IMR-90 (cell line): ENCODE measurements at places on chromosomes 13 and 19. TPM values are rescaled to one million over a fixed set of nuclear protein-coding genes. Genes with fewer than 3 reads are reported as not detected.

Gene OCEL1
- 0.83 and 1.1 TPM in 2 replicates for total RNA-seq

Gene SACS
- total RNA-seq: 121 and 174 TPM in 2 replicates

Gene ADAMTS10
- 2.8 and 3.4 TPM in 2 replicates for total RNA-seq

Gene JAK3
- 0.28 and 0.36 TPM in 2 replicates for total RNA-seq

Gene LEUTX
- total RNA-seq: not detected in 2 replicates

Gene IGFLR1
- 0.72 and 2.8 TPM in 2 replicates for total RNA-seq

Gene FGF9
- under 0.01 TPM in 2 replicates for total RNA-seq

Gene BEST2
- not detected in 2 replicates for total RNA-seq

Gene SLC10A2
- total RNA-seq: not detected in 2 replicates

Gene FFAR3
- not detected in 2 replicates for total RNA-seq

DNA sequence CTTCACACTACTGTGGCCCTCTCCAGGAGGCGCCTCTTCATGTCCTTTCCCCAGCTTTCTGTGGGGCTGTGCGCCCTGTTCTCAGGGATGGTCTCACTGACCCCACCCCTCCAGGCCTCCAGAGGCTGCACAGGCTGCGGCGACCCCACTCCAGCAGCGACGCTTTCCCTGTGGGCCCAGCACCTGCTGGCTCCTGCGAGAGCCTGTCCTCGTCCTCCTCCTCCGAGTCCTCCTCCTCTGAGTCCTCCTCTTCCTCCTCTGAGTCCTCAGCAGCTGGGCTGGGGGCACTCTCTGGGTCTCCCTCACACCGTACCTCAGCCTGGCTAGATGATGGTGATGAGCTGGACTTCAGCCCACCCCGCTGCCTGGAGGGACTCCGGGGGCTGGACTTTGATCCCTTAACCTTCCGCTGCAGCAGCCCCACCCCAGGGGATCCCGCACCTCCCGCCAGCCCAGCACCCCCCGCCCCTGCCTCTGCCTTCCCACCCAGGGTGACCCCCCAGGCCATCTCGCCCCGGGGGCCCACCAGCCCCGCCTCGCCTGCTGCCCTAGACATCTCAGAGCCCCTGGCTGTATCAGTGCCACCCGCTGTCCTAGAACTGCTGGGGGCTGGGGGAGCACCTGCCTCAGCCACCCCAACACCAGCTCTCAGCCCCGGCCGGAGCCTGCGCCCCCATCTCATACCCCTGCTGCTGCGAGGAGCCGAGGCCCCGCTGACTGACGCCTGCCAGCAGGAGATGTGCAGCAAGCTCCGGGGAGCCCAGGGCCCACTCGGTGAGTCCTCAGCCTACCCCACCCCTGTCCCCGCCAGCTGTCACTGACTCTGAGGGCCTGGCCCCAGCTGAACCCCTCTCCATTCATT, 11.2 kb downstream of the ARHGAP33 start:
- H3K4me1 ChIP-seq: no peaks in the 10 kb centered on the region
- no peak for DNase-seq

- peaks cover 4% of the 10 kb centered on the region; the same call in 1 of the 2 replicates for H3K4me1 ChIP-seq
- H3K27ac ChIP-seq: no peak overlapping the region
- no peaks in the 10 kb centered on the region for H3K36me3 ChIP-seq
- DNase-seq: no peak
- no peaks in the 10 kb centered on the region for H3K27me3 ChIP-seq
- H3K4me3 ChIP-seq: no peak overlapping the region
Measured at GRCh38 chr13:98842070-98842469, 89.6 kb upstream of the SLC15A1 start.

DNA sequence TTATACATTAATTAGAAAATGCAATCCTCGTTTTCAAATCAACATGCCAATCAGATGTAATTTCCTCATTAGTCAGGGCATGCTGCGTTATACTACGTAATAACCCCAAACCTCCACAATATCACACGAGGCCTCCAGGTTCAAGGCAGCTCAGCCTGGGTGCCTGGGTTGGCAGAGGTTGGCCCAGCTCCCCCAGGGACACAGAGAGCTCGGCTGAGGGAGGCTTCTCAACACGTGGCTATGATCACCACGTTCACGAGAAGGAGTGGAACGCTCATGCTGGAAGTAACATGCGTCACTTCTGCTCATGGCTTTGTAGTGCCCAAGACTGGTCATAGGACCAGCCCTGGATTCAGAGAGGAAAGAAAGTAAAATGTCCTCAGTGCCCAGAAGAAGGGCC, 144.9 kb upstream of the SOX1 start:
- H3K4me1 ChIP-seq: no peaks in the 10 kb centered on the region
- H3K27ac ChIP-seq: no peak overlapping the region
- no peaks in the 10 kb centered on the region for H3K27me3 ChIP-seq
- H3K4me3 ChIP-seq: no peak overlapping the region
- H3K36me3 ChIP-seq: no peaks in the 10 kb centered on the region

DNA sequence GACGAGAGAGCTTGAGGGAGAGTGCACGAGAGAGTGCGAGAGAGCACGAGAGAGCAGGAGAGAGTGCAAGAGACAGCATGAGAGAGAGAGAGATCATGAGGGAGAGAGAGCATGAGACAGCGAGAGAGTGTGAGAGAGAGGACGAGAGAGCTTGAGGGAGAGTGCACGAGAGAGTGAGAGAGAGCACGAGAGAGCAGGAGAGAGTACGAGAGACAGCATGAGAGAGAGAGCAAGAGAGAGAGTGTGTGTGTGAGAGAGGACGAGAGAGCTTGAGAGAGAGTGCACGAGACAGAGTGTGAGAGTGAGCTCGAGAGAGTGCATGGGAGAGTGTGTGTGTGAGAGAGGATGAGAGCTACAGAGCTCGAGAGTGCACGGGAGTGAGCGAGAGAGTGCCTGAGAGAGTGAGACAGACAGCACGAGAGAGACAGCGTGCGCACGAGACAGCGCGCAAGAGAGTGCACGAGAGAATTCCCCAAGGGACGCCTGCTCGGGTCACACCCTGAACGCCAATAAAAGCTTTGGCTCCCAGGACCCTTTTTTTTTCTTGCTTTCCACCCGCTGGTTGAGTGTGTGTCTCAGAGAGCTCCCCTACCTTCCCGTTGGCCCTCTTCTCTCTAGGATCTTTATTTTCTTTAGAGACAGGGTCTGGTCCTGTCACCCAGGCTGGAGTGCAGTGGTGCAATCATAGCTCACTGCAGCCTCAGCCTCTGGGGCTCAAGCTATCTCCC, 3.7 kb downstream of the CD70 start:
- H3K4me3 ChIP-seq: no peak overlapping the region
- H3K36me3 ChIP-seq: no peaks in the 10 kb centered on the region
- H3K4me1 ChIP-seq: no peaks in the 10 kb centered on the region

GRCh38 chr19:52941941-52942385, 18.7 kb upstream of the ZNF888 start:
- DNase-seq: peak; percentile 20
- H3K4me3 ChIP-seq: peak overlapping the region; percentile 74
- no peaks in the 10 kb centered on the region for H3K27me3 ChIP-seq
- H3K36me3 ChIP-seq: peaks cover 3% of the 10 kb centered on the region
- peak overlapping the region; percentile 62 for H3K27ac ChIP-seq

- H3K4me1 ChIP-seq: peaks cover 20% of the 10 kb centered on the region
- H3K36me3 ChIP-seq: no peaks in the 10 kb centered on the region
- no peaks in the 10 kb centered on the region for H3K27me3 ChIP-seq
- no peak overlapping the region for H3K27ac ChIP-seq
Measured at GRCh38 chr19:3363841-3364500, 2.4 kb upstream of the NFIC start.

DNA sequence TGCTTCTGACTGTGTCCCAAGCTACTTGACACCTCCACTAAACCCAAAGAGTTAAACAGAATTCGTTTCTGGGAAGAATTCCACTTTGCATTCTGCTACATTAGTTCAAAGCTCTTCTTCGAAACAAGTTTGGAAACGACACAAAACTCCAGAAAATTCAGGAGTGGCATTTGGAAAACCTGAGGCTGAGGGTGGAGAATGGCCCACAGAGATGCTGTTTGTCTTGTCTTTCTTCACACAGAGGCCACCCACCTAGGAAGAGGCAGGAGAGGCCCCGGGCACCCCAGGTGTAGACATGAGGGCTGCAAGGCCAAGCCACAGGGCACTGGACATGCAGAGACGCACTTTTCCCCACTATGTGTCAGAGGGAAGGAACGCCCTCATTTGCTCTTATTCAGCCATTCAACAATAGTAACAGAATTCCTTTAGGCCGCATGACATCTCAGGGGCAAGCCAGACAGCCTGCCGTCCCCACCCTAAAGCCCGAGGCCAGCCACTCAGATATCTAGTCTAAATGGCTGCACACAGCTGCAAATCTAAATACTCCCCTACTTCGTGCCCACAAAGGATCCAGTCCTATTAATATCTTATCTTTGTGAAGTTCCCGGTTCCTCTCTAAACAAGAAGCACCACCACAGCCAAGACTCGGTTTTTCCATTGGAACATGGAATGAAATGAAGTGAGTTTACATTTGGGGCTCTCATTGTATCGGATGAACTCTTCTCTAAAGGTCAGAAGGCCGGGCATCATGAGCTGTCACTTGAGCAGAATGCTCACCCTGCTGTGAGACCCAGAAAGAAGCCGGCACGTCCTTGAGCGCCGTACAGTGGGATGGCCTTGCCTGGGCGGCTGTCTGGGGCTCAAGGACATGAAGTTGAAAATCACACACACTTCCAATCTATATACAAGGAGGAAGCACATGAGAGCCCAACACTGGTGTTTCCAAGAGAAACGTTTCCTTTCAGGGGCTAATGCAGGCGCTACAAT, 19.8 kb downstream of the COL4A1 start:
- no peak overlapping the region for H3K4me3 ChIP-seq
- peaks cover 21% of the 10 kb centered on the region for H3K4me1 ChIP-seq
- H3K27me3 ChIP-seq: no peaks in the 10 kb centered on the region
- peaks cover 62% of the 10 kb centered on the region for H3K36me3 ChIP-seq
- H3K27ac ChIP-seq: no peak overlapping the region

DNA sequence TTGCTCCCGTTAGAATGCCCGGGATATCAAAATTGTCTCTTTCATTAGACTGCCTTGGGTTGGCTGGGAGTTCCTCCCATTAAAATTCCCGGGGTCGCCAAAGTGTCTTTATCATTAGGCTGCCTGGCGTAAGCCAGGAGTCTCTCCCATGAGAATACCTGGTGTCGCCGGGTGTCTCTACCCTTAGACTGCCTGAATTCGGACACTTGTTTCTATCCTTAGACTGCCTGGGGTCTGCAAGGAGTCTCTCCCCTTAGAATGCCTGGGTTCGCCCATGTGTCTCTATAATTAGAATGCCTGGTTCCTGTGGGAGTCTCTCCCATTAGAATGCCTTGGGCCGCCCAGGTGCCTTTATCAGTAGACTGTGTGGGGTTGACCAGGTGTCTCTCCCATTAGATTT, 1538.2 kb downstream of the UQCRFS1 start:
- H3K4me3 ChIP-seq: no peak overlapping the region
- DNase-seq: no peak
- no peak overlapping the region for H3K27ac ChIP-seq
- no peaks in the 10 kb centered on the region for H3K36me3 ChIP-seq

GRCh38 chr13:104473936-104474335, 1407.7 kb upstream of the SLC10A2 start:
- no peak for DNase-seq
- H3K27ac ChIP-seq: no peak overlapping the region
- no peak overlapping the region for H3K4me3 ChIP-seq
- H3K4me1 ChIP-seq: no peaks in the 10 kb centered on the region

DNA sequence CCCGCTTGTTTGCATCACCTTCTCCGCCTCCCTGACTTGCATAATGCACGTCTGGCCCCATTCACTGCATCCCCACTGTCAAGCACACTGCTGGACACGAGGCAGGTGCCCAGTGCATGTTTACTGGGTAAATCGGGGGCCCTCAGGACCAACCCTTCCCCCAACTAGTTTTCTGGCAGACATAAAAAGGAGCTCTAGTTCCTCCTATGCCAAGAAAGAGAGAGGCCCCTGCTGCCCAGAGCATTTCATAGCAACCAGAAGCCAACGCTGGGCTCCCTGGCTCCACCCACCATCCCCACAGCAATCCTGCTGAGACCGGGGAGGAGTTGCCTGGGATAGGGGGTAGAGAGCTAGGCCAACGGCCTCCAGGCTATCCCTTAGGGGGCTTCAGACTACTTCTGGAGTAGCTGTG, 23.2 kb downstream of the ANKRD27 start:
- no peaks in the 10 kb centered on the region for H3K27me3 ChIP-seq
- DNase-seq: peak; percentile 11
- H3K4me1 ChIP-seq: peaks cover 2% of the 10 kb centered on the region; the same call in 1 of the 2 replicates
- no peak overlapping the region for H3K27ac ChIP-seq
- peaks cover 22% of the 10 kb centered on the region for H3K36me3 ChIP-seq

GRCh38 chr19:52935434-52935833, 12.2 kb upstream of the ZNF888 start:
- no peaks in the 10 kb centered on the region for H3K4me1 ChIP-seq
- H3K36me3 ChIP-seq: peaks cover 5% of the 10 kb centered on the region
- H3K4me3 ChIP-seq: no peak overlapping the region
- H3K27me3 ChIP-seq: no peaks in the 10 kb centered on the region

DNA sequence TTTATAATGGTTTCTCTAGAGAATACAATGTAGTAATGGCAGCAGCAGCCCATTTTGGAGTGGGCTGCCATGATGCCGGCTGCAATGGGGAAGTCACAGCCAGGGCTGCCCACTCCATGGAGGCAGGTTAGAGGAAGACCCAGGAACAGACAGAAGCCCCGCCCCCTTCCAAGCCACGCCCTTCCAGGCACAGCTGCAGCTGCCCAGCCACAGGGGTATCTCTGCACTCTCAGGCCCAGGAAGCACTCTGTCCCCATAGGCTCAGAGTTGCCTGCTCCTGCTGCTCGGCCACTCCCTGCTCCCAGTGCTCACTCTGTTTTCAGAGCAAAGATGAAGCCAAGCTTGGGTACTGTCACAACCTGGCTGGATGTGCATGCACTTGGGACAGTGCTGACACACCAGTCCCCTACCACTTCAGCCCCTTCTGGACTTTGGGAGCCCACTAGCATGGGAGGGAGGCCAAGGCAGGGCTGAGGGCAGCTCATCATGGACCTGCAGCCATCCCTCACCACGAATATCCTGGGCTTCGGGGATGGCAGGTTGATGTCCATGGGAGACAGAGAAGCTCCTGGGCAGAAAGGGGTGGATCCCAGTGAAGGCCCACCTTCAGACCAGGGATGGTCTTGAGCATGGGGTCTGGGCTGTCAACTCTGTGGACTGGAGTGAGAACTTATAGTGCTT, 1224.2 kb downstream of the SLITRK5 start:
- H3K27ac ChIP-seq: no peak overlapping the region
- no peaks in the 10 kb centered on the region for H3K27me3 ChIP-seq
- no peak for DNase-seq
- H3K4me1 ChIP-seq: no peaks in the 10 kb centered on the region
- H3K4me3 ChIP-seq: no peak overlapping the region

GRCh38 chr13:108185223-108185622, 30.1 kb downstream of the LIG4 start:
- H3K4me1 ChIP-seq: no peaks in the 10 kb centered on the region
- no peaks in the 10 kb centered on the region for H3K36me3 ChIP-seq
- H3K27me3 ChIP-seq: peaks cover 5% of the 10 kb centered on the region; the same call in 1 of the 2 replicates
- no peak overlapping the region for H3K4me3 ChIP-seq
- DNase-seq: no peak
- no peak overlapping the region for H3K27ac ChIP-seq

GRCh38 chr13:79602936-79603335, 122.0 kb downstream of the NDFIP2 start:
- DNase-seq: no peak
- no peaks in the 10 kb centered on the region for H3K27me3 ChIP-seq
- no peak overlapping the region for H3K27ac ChIP-seq
- no peaks in the 10 kb centered on the region for H3K36me3 ChIP-seq
